Foreskin keratinocyte (primary cell): ENCODE measurements at places on chromosomes 4 and X. TPM values are rescaled to one million over a fixed set of nuclear protein-coding genes. Genes with fewer than 3 reads are reported as not detected.

GRCh38 chr4:92497141-92497540 is 193.4 kb downstream of the GRID2 start:
- DNase-seq: no peak

The HGFAC gene
- total RNA-seq: not detected in 2 replicates

DNA sequence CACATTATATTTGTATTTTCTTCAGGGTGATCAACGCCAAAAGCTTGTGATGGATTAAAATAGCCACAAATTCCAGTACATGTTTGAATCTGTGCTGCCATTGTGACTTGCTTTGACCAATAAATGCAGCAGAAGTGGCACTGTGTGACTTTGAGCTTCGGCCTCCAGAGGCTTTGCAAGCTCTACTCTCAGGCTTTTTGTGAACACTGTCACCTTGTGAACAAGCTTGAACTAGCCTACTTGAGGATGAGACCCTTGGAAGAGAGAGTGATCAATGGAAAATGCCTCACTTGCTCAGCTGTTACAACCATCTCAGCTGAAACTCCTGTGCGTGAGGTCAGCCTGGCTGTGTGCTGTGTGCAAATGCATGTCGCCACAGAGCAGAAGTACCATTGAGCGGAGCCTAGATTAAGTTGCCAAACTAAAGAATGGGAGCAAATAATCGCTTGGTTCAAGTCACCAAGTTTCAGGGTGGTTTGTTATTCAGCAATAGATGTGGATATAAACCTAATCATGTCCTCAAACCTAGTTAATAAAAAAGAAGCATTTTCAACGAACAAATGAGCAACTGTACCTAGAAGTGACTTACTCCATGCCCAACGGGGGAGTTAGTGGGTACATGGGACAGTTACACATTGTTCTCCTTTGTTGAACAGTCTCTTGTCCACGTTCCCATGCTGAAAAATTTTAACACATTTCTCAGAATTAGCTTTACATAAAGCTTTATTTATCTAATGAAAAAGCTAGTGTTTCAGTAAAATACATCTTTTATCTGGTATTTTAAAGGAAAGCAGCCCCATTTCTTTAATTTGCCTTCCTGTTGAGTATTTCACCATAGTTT is 23.5 kb downstream of the NOA1 start:
- DNase-seq: no peak

GRCh38 chr4:178275671-178276360 is 833.6 kb upstream of the AGA start:
- DNase-seq: no peak

- DNase-seq: no peak
These were observed 512.0 kb upstream of the FAT1 start for GRCh38 chr4:187235456-187236170.

- DNase-seq: no peak
These were observed 158.1 kb downstream of the LHFPL1 start for GRCh38 chrX:112521676-112522075.

DNA sequence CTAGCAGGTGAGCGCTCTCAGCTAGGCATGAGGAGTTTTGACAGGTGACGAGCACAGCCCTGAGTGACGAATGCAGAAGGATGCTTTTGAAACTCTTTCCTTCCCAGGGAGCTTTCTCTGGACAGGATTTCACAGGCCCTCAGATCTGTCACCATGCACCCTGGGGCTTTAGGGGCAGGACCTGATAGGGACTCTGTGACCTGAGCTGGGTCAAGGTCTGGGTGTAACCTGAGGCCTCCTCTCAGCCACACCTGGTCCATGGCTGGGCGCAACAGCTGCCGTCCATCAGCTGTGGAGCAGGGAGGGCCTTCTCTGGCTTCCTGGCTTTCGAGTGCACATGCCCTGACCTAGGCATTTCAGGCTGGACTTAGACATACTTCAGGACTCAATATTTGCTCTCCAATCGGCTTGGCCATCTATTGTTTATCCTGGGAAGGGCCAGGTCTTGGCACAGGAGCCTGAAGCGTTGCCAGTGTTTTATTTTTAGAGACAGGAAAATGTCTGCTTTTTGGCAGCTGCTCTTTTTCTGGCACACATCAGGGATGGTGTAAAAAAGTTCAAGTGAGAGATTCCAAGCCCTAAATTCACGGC is 56.4 kb downstream of the C4orf51 start:
- peak; percentile 36 for DNase-seq

- DNase-seq: no peak
These were observed at the start of gene SCML2 for GRCh38 chrX:18354369-18355223. Gene SCML2 (minus strand): TSS chrX:18354688. CDS start chrX:18334071, 20,617 bp downstream.

The CT45A3 gene
- not detected in 2 replicates for total RNA-seq

GRCh38 chr4:167492007-167492406 is 257.7 kb upstream of the SPOCK3 start:
- no peak for DNase-seq

DNA sequence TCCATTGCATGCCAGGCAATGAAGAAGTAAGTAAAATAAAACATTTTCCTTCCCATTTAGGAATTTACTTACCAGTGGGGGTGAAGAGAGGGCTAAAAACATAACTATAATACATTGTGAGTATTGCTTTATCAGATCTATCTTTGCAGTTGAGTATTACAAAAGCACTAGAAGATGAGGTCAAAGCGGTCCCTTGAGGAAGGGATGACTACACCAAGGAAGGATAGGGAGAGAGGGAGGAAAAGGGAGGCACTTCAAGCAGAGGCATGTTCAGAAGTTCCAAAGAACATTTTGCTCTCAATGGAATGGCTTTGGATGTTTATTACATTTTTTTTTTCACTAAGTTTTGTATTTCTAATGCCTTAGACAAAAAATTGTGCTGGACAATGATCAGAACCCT is 127.8 kb downstream of the TET2 start:
- DNase-seq: peak; percentile 17

DNA sequence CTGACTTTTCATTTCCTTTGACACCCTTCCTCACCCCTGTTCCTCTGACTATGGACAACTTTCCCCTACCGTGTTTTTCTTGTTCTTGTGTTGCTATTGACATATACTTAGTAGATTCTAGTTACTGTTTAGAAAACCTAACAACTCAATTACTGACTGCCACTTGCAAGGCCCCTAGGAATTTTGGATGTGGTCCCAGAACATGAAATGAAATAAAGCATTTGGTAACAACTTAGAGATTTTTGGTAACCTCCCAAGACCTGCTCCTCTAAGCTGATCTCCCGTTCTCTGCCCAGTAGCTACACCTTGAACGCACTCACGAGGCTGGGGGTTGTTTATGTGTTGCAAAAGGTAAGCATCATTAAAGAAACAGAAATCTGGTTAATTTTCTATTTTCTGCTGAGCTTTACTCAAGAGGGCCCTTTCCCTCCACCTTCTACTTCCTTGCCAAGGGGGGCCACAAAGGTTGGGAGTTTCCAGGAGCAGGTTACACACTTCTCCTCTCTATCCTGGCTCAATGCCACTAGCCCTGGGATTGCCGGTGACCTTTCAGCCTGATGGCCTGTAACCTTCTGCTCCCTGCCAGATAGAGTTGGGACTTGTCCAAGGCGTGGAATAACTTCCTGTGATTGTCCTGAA is 20.5 kb downstream of the GAB3 start:
- DNase-seq: no peak

The SOWAHD gene
- 0.07 TPM in 1 of 2 replicates, not detected in the other for total RNA-seq

The RHOH gene
- total RNA-seq: not detected in 2 replicates

The DGAT2L6 gene
- not detected in 2 replicates for total RNA-seq

GRCh38 chr4:68271851-68272357 is 26.4 kb upstream of the TMPRSS11B start:
- no peak for DNase-seq

DNA sequence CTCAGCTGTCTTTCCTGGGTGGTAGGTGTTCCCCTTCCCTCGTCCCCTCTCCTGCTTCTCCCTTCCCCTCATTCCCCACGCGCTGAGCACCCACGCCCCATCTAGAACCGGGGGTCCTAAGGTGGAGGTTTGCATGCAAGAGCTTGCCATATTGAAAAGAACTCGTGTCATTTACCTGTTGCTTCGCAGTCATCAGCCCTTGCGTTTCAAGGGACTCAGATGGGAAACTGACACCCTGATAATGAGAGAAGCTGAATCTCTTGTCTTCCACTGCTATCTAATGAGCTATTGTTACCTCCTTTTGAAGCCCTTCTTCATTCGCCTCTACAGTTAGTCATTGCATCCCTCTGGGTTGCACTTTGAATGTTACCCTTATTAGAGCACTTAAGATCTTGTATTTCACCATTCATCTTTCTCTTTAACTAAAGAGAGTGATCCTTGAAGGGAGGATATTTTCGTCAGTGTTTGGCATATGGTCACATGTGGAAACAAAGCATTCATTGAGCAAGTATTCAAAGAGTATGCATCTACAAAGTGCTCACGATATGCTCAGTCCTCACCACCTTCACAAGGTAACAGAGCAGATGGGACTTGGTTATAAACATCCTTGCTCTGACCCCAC is 25.7 kb downstream of the ARL9 start:
- peak; percentile 1 for DNase-seq

- no peak for DNase-seq
These were observed 52.7 kb downstream of the GABRB1 start for GRCh38 chr4:47084111-47084510.

DNA sequence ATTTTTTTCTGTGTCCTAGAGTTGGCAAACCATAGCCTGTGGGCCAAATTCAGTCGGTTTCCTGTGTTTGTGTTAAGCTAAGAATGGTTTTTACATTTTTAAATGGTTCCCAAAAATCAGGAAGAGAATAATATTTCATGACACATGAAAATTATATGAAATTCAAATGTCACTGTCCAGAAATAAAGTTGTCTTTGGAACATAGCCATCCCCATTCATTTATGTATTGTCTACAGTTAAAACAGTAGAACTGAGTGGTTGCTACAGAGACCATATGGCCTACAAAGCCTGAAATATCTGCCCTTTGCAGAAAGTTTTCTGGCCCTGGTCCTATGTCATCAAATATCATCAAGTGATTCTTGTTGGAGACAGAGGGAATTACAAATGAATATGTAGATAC is 15.5 kb downstream of the FRMPD4 start:
- DNase-seq: no peak

DNA sequence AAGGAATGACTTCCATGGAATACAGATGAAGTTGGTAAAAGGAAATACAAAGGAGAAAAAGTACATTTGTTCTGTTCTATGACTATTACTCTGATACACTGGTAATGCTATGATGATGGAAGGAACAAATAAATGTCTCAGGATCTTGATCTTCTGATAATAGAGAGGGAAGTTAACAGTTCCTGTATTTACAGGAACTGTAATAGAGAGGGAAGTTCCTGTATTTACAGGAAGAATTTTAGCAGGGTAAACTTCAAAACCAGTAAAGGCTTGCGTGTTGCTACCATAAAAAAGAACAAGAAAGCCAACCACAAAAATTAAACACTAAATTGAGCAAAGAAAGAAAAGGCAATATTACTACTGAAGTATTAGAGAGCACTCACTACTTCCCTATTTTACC is 91.7 kb upstream of the HPGD start:
- DNase-seq: no peak

DNA sequence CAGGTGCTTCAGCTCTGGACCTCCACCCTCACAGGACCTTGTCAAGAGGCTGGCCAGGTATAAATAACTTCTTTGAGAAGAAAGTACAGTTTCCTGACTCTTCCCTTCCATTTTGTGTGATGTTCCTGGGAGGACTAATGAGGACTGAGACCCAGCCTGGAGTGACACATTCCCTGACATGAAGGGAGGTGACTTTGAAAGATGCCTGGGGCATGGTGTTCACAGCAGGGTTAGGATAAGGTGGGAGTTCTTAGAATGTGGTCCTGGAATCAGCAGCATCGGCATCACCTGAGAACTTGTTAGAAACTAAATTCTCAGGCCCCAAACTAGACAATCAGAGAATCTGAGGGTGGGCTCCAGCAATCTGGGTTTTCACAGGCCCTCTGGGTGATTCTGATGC is 224.9 kb upstream of the BOD1L1 start:
- no peak for DNase-seq

DNA sequence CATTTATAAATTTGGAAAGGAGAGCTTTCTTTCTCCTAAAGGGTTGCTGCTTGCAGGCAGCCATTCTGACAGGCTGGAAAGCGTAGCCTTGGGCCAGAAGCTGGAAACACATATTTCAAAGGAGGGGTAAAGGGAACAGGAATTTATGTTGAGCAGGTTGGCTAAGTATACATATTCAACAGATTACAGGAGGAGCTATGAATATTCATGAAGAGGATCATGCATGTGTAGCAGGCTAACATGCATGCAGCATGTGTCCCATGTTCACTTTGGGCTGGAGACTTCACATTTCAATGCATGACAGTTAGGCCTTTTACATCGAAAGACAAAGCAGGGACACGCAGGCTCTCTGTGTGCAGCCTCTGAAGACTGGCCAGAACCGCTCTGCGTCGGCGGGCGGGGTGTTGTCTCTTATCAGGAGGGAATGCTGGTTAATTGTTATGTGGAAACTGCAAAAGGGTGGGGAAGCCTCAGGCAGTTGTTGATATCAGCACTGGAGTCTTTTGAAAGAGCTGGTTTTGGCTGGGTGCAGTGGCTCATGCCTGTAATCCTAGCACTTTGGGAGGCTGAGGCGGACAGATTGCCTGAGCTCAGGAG is 31.5 kb downstream of the CASP3 start:
- DNase-seq: peak; percentile 49

- no peak for DNase-seq
These were observed 8.8 kb upstream of the GEMIN8 start for GRCh38 chrX:14038375-14039085.

DNA sequence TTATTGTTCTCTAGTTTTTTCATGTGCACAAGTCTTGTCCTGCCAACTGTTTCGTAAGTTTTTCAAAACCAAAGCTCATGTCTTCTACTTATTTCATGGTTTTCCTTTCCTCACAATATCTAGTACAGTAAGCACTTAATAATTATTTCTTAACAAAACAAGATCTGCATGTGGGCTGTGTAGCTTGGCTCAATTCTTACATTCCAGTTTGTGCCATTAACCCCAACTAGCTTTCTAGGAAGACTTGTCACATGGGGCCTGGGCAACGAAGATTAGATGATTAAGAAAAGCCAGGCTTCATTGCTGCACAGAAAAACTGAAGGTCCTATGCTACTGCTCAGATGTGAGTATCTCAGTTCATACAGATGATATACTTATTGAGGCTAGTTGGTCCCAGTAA is 155.3 kb upstream of the TEX13A start:
- peak; percentile 36 for DNase-seq

DNA sequence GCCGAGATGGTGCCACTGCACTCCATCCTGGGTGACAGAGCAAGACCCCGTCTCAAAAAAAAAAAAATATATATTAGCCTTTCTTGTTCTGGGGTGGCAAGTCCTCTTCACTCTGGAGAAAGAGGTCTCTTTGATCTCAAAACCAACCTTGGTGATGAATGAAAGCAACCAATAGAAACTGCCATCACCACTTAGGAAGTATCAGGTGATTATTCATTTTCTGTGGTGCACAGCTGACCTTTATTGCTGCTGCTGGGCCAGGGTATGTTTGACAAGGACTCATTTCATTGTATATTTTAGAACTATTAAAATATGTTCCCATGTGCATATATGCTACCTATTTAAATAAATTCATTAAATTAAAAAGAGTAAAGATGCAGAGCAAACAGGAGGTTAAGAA is 76.0 kb upstream of the KIT start:
- no peak for DNase-seq

The OR13H1 gene
- total RNA-seq: not detected in 2 replicates

- DNase-seq: peak; percentile 98
These were observed 69.4 kb upstream of the ZNF518B start for GRCh38 chr4:10526429-10527222.

- DNase-seq: no peak
These were observed 232.5 kb upstream of the GPRIN3 start for GRCh38 chr4:89539797-89540711.

GRCh38 chrX:13059637-13060499 is 15.4 kb upstream of the FAM9C start:
- DNase-seq: no peak

GRCh38 chr4:170398218-170398617 is 308.5 kb upstream of the AADAT start:
- DNase-seq: peak; percentile 41

GRCh38 chrX:42098900-42099299 is 175.5 kb upstream of the CASK start:
- no peak for DNase-seq
